Cortex of kidney (tissue), 1 donor: ENCODE measurements at places on chromosomes 7 and 10.

- no peak for DNase-seq
Measured at GRCh38 chr10:30190577-30191552, 131.5 kb upstream of the JCAD start.

DNA sequence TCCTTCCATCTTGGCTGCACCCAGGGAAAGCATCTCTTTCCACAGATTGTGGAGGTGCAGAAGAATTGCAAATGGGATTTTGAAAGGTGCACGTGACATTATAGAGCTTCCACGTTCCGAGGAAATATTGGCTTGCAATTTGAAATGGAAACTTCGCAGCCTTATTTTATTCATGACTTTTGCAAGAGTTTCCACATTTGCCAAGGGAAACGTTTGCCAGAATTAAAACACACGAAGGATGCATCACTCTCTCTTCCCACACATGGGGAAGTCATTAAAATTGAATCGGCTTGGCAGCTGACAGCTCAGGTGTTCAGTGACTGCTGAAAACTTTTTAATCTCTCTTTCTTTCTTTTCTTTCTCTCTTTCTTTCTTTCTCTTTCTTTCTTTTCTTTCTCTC lies 475.4 kb upstream of the IGFBP3 start:
- no peak for DNase-seq

DNA sequence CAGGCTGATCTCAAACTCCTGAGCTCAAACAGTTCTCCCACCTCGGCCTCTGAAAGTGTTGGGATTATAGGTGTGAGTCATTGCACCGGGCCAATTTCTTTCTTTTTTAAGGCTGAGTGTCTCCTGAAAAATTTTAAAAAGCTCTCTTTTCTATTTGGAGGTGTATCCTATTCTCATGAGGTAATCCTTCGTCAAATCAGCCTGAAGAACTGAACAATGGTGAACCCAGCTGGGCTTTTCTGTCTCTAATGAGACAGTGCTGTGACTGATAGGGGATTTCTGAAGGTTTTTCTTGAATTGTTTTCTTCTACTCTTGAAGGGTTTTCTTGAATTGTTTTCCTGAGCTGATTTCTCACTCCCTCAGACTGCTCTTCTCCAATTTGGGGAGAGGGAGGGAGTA lies 30.9 kb upstream of the CALU start:
- DNase-seq, result no peak

DNA sequence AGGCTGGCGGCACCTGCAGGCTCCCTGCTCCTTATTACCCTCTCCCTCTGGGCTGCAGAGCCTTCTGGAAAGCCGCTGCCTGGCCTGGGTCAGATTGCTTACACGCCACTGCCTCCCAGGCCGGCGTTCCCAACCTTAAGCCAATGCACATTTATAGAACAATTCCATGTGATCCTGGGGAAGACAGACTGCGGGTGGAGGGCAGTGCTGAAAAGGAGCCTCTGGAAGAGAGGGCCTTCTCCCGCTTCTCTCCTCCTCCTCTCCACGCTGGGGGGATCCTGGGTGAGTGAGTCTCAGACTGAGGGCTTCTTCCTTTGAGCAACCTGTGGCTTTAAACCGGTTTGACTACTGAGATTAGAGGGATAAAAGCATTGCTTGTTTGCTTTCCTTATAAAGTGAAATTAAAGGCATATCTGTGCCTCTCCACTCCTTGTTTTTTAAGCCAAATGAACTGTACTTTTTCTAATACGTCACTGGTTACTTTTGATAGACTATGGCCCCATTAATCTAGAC lies 5.5 kb downstream of the TACC2 start:
- DNase-seq, result no peak

- no peak for DNase-seq
Measured at GRCh38 chr7:132592231-132592920, 16.1 kb upstream of the PLXNA4 start.

DNA sequence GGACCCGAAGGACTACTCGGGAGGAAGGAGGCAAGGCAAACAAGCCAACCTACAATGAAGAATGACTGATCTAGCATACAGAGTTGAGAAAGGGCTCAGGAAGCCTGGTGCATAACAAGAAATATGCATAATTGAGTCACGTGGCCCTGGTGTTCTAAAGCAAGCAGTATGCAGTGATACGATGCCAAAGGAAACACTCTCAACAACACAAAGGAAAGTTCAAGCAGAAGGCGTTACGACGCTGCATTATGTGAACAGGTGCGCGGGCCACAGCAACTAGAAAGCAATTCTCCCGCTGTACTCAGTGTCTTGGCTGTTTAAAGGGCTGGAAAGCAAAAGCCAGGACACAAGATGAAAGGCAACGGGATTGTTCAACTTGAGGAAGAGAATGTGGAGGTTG lies 100.8 kb downstream of the PRTFDC1 start:
- DNase-seq, result no peak

- DNase-seq, result no peak
Measured at GRCh38 chr10:52314822-52315552, 906 bp downstream of the DKK1 start.

DNA sequence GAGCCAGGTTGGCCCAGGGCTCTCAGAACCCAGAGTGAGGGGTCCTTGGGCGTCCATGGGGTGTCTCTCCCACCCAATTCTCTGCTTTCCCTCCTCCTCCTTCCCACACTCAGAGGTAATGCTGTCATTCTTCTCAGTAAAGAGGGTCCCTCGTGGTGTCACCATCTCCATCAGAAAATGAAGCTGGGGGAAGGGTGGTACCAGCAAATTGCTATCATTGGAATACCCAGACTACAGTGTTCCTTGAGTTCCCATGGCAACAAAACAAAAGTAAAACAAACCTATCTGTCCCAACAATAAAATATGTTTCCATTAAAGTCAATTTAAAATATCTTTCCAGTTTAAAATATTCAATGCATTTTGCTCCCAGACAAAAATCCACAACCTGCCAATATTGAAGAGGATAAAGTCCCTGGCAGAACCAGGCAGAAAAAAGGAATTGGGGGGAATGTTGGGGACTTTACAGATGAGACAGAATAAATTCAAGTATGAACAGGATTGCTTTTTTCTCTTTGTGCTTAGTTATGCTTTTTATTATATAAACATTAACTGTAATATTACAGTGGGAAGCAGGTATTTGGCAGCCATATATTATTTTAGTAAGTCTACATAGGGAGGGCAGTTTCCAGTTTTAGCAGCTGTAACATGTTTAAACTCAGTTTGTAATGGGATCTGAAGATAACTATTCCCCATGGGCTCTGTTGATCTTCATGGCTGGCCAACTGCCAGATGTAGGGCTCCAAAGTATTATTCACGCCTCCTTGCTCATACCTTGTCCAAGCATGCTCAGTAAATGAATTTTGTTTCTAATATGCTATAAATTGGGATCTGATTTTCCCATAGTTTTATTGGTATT lies 182.1 kb downstream of the ARID5B start:
- DNase-seq, result no peak

DNA sequence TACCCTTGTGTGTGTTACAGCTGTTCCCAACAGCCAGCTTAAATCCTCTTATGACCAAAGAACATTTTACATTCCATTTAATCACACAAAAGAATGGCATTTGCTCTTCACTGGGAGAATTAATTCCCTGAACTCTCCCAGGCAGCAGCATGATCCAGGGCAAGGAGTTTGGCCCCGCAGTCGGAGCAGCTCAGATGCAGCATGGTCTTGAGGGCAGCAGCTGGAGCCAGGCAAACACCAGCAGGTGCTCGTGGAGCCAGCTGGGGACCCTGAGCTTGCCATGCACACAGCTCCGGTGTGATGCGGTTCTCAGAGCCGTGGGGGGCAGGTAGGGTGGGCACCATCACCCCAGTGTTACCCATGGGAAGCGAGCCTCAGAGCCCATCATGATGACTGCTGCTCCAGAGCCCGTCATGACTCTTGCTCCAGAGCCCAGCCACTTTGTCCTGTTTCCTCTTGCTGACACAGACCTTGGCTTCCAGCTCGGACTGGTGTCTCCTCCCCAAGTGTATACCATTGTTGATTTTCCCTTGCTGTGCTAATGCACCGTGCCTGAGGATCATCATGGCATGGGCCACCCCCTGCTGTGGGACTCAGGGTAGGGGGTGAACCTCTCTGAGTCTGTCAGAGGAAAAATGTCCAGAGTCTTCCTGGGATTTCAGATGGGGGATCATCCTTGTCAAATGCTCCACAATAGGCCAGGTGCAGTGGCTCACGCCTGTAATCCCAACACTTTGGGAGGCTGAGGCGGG lies 75.8 kb downstream of the ZRANB1 start:
- DNase-seq, result no peak

DNA sequence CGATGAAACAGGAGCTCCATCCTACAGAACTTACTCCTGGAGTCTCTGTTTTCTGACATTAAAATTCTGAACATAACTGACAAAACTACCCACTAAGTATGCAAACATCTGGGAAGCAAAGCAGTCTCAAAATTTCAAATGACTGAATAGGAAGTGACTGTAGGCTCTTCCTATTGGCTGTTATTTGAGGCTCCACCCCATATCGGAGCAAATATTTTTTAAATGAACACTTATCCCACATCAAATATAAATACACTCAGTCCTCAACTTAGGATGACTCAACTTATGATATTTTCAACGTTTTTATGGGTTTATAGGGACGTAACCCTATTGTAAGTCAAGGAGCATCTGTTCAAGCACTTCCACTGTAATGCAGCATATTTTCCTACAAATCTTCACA lies 8.8 kb downstream of the HSPA12A start:
- DNase-seq, result no peak

DNA sequence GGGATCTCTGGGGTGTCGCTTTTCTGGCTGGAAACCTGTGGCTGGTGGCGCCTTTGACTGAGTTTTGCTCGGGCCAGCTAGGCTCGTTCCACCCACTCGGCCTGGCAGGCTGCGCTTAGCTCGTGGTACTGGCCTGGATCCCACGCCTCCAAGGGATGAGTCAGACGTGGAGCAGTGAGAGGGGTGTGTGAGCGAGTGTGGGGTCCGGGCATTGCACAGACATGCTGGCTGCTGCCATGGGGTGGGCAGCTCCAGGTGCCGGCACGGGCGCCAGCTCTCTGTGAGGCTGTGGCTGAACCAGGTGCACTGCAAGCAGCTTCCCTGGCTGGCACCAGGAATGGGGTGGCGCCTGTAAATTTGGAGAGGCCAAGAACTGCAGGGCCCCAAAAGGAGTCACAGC lies 63.1 kb upstream of the CACNA2D1 start:
- DNase-seq, result no peak

DNA sequence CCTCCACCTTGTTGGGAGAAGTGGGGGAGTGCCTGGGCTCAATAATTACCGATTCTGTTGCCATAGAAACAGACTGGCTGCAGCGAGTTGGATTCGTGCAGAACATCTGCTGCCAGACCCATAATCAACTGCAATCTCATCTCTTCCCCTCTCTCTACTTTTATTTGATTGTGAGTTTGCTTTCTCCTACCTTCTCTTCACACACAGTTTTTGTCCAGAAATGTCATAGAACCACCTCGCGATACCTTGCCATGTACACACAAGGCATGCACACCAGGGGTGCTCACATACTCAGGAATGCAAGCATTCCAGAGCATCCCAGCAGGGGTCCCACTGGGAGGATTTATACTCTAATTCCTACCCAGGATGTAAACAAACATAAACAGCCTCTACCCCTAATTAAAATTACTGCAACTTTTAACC lies 262.2 kb upstream of the AOAH start:
- no peak for DNase-seq
